Muscle of arm (tissue), 14 donors: ENCODE measurements at places on chromosomes 4 and X.

GRCh38 chr4:7485096-7485495 is 50.4 kb upstream of the PSAPL1 start:
- DNase-seq = no peak

GRCh38 chr4:124931050-124931449 is 218.5 kb upstream of the ANKRD50 start:
- peak; percentile 26 for DNase-seq

- peak; percentile 31 for DNase-seq
These were observed 286.1 kb upstream of the TENM3 start for GRCh38 chr4:181957088-181957487.

- no peak for DNase-seq
These were observed 8.0 kb downstream of the NR3C2 start for GRCh38 chr4:148434075-148434773.

- DNase-seq = no peak
These were observed 2.6 kb upstream of the DTHD1 start for GRCh38 chr4:36278789-36279188.

DNA sequence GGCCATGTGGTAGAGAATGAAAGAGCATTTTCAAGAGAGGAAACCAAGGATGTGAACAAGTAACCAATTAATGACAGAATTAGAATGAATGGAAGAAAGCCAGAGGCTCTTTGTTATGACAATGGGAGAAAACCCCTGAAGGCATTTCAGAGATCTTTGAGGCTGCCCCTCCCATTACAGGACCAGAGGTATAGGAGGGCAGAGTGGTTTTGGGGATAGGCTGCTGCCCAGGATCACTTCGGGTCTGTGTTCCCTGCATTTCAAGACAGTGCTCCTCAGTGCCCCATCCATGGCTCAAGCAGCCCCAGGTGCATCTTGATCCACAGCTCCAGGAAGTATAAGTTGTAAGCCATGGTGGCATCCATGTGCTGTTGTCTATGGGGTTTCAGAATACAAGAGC is 124.0 kb upstream of the HPF1 start:
- no peak for DNase-seq

DNA sequence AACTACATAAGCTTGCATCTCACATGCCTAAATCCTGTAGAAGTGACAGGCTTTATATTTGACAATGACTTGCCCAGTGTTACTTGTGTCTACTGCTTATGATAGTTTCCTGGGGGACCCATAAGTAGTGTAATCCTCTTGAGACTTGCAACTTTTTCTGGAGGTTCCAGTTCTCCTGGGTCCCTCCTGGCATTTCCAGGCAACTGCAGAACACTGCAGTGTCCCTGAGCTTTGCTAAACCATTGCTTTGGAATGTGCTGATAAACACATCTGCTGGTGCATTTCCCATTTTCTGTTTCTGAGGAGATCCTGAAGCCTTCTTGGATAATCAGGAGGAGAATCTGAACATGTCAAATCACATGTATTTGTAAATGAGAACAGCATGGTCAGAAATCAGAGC is 82.0 kb downstream of the ANOS1 start:
- no peak for DNase-seq

GRCh38 chr4:41390661-41391060 is 133.9 kb downstream of the UCHL1 start:
- no peak for DNase-seq

GRCh38 chr4:3331511-3332394 is 38.9 kb downstream of the RGS12 start:
- no peak for DNase-seq

GRCh38 chr4:2891294-2891693 is 47.6 kb downstream of the ADD1 start:
- no peak for DNase-seq
